ENCODE measurements at places on chromosomes 5 and 9.
A peak's percentile ranks its signal among the peaks of the same experiment; 100 is the strongest.

- DNase-seq: no peak
Measured at GRCh38 chr5:98713027-98713426, 60.4 kb upstream of the RGMB start.

- peak; percentile 60 for DNase-seq
Measured at GRCh38 chr9:133726401-133727276, 11.5 kb downstream of the SARDH start.

DNA sequence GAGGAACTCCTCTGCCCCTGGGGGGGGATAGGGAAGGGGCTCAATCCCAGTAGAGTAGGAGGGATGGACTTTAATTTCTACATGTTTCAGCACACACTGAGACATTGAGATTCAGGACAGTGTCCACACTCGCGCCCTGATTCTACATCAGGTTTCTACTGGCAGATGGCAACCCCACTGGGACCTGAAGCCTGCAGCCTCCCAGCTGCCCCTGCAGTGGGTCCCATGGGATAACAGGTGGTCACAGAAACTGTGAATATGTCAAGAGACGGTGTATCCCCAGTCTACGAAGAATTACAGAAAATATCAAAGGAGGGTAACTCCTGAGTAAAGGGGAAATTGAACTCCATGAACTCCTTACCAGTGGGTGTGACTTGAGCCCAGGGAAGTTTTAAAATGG lies 2.4 kb upstream of the TERT start:
- no peak for DNase-seq

GRCh38 chr9:114324492-114324891 lies 1.6 kb downstream of the ORM1 start:
- DNase-seq: no peak

DNA sequence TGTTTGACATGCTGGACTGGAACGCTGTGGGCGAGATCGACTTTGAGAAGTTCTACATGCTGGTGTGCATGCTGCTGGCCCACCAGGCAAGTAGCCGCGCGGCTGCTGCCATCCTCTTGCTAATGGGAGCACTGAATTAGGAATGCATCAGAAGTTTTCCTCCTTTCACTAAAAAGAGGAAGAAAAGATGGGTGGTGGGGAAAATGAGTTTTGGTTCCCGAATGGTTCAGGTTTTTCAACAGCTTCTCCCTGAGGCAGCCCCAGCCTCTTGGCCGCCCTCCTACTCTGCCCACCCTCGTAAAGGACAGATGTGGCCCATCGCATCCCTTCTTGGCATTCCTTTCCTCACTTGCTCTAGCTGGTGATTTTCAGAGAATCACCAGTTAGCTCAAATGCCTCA lies 5.5 kb downstream of the EFCAB9 start:
- no peak for DNase-seq

DNA sequence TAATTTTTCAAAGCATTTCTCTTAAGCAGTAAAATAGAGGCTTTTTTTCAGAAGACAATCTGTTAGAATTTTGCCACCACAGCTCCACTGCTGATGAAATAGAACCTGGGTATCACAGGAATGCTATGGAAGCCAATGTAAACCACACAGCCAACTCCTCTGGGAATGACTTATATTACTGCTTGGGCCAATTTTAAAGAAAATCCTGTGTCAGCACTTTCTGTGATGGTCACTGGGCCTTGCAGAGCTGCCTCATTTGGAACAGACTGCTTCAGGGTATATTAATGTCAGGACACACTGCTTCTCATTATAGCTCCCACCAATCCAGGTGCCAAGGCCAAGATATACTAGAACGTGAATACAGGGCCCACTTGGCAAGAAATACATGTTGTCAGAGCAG lies 144.1 kb upstream of the ACTBL2 start:
- no peak for DNase-seq

DNA sequence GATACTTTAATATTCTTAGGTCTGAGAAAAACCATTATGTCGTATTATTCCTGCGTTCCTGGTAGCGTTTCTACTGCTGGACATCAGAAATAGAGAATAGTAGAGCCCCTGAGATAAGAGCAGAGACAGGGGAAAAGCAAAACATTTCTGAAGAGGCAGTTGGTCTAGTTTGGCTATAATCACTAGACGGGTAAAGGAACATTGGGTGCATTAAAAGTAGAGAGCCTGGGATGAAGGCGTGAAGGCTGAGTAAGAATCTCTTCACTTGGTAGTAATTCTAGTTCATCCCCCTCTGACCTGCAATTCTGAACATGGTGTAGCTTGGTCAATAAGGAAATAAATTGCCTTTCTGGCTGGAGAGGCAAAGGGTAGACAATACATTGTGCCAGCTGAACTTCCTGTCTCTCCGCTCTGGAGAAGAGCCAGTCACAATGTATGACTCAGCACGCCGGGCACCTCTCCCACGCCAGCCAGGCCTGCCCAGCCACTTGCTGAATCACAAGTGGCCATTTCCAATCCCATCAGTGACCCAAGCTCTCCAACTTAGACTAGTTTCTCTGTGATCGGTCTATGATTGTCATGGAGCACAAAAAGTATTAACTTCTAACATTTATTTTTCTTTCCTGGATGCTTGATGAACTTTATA lies 75.4 kb downstream of the STK32A start:
- DNase-seq: no peak

GRCh38 chr9:3455094-3455493 lies 70.7 kb downstream of the RFX3 start:
- DNase-seq: no peak

DNA sequence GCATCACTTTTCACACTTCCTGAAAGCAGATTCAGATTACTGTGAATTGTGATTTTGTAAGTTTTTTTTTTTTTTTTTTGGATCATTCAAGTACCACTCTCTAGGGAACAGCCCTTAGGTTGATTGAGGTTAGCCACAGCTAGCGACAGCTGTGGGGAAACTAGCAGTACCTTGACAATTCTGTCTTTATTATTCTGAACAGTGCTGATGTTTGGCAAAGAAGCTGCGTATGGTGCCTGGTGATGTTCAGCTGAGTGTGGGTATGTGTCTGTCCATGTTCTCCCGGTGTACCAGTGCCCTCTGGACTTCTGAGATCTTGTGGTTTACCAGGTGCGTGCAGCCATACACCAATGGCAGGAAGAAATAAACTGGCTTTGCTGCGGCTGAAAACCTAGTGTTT lies 117.3 kb upstream of the PLPPR1 start:
- DNase-seq: no peak
